ENCODE measurements at places on chromosomes 3 and 15.

GRCh38 chr15:34776606-34777105 is 18.7 kb downstream of the ACTC1 start:
- DNase-seq = no peak

GRCh38 chr3:18245721-18246120 is 179.4 kb downstream of the SATB1 start:
- no peak for DNase-seq

DNA sequence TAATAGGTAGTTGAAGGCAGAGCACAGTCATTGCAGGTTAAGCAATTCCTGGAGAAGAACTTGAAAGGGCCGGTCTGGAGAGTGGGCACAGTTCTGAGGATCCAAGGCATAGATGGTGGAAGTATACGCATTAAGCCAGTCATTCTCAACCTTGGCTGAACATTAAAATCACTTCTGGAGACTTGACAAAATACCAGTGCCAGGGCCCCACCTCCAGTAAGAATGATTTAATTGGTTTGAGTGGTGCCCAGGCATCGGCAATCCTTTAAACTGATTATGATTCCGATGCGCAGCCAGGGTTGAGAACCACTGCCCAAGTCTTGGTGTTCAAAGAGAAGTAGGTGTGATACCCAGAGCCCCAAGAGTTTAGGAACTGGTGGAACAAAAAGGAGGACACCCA is 6.9 kb upstream of the HOMER2 start:
- DNase-seq = no peak

DNA sequence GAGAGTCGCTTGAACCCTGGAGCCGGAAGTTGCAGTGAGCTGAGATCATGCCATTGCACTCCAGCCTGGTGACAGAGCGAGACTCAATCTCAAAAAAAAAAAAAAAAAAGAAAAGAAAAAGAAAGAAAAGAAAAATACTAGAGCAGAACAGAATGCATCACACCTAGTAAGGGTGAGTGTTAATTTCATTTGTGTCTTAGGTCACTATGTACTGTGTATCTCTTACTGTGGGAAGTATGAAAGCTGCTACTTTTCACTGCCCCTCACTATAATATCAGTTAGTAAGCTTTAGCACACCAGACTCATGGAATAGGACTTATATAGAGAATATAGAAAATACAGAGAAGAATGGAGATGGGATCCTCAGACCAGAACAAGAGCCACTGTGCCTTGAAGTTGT is 45.9 kb upstream of the RASA2 start:
- DNase-seq = no peak

GRCh38 chr15:48974882-48975281 is 11.2 kb upstream of the SHC4 start:
- no peak for DNase-seq

DNA sequence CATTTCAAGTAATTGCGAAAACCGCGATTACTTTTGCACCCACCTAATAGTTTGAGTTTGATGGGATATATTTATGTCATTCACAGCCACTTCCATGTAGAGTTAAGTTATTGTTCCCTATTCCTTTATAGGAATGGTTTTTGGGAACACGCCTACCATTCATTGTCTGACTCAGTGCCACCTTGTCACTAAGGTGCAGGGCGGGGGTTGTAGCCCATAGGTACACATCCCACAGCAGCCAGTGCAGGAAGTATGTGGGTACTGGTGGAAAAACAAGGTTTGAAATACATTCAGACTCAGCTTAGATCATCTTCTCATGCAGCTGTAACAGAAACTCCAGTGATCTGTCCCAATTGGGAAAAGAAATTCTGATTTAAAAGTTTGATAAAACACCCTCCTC is 48.2 kb upstream of the CFAP161 start:
- DNase-seq = no peak

GRCh38 chr15:69213786-69214185 is 53.4 kb downstream of the GLCE start:
- no peak for DNase-seq

DNA sequence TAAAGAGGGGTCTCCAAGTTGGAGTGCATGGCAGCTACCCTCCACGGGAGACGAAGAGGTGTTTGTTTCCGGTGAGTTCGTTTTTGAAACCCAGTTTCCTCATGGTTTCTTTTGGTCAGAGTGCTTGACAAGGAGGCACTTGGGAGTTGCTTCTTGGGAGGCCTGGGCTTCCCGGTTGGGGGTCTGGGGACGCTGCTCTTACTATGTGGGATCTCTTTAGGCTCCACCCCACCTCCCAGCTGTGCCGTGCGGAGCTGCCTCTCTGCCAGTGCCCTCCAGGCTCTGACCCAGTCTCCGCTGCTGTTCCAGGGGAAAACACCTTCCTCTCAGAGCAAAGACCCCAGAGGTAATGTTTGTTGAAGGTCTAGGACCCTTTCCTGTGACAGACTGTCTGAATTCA is 29.6 kb downstream of the KIF7 start:
- DNase-seq = no peak

- DNase-seq = no peak
Measured at GRCh38 chr3:62110443-62111225, 262.7 kb downstream of the FEZF2 start.

DNA sequence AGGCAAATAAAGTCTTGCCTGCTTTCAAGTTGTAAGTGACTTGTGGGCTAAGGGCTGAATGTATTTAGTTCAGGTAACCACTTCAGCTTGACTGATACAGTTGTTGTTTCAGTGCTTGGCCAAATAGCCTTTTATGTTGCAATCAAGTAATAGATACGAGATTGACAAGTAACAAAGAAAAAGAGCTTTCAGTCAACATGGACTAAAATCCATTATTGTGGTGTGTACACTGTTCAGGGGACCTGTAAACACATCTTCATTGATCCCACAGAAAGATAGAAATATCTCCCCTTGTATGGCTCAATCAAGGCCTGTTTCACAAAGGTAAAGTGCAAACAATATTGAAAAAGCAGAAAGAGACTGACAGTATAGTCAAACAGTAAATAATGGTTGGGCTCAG is 224.8 kb upstream of the TMCO5A start:
- DNase-seq = no peak

- DNase-seq = no peak
Measured at GRCh38 chr15:72353266-72353665, 22.5 kb downstream of the HEXA start.

- no peak for DNase-seq
Measured at GRCh38 chr3:42493126-42493797, 9.2 kb upstream of the VIPR1 start.

DNA sequence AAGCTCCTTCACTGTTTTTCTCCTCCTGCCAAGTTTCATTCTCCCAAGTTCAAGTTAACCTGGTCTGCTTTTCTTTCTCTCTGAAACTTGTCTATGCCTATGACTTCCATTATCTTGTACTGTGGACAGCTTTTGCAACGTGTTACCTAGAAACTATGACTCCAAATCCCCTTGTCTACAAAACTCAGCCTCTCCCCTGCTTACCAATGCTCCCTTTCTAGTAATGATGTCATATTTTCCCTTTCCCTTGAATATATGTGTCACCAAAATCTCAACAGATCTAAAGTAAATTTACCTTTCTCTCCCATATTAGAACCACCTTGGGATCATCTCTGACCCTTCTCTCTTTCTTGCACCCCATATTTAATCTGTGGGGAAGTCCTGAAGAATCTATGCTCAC is 10.5 kb upstream of the ABHD2 start:
- no peak for DNase-seq

- no peak for DNase-seq
Measured at GRCh38 chr15:69606144-69606543, 153.5 kb downstream of the RPLP1 start.

- DNase-seq = no peak
Measured at GRCh38 chr3:195808741-195809290, 2.9 kb downstream of the MUC4 start.

DNA sequence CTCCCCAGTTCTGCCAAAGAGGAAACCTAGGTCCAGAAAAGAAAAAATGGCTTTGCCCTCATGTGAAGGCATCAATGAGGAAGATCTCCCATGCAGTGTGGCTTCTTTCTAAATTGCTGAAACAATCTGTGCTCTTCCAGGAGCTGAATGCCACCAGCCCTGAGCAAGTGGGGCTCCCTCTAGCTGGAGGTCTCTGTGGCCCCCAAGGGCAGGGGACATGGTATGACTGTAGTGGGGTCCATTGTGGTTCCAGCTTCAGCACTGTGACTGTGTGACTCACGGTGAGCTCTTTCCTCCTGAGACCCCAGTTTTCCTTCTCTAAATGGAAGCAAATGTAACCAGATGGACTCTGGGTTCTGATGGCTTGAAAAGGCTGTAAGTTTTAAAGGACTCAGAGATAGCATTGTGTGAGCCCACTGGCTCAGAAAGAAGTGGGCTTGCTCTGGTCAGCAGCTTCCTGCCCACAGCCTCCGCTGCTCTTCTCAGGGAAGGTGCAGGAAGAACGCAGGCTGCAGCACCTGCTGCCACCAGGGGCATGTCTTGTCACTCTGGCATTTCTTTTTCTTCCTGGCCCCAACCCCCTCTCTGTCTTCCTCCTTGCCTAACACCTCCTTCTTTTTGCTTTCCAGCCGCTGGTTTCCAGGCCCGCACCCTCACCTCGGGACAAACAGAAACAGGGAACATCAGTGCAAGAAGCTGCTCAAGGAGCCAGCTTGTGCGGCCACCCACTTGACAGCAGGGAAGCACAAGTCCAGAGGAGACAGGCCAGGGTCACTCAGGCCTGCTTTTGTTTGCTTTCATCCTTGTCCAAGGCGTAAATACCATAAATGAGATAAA is 5.8 kb upstream of the CXCR6 start:
- no peak for DNase-seq

DNA sequence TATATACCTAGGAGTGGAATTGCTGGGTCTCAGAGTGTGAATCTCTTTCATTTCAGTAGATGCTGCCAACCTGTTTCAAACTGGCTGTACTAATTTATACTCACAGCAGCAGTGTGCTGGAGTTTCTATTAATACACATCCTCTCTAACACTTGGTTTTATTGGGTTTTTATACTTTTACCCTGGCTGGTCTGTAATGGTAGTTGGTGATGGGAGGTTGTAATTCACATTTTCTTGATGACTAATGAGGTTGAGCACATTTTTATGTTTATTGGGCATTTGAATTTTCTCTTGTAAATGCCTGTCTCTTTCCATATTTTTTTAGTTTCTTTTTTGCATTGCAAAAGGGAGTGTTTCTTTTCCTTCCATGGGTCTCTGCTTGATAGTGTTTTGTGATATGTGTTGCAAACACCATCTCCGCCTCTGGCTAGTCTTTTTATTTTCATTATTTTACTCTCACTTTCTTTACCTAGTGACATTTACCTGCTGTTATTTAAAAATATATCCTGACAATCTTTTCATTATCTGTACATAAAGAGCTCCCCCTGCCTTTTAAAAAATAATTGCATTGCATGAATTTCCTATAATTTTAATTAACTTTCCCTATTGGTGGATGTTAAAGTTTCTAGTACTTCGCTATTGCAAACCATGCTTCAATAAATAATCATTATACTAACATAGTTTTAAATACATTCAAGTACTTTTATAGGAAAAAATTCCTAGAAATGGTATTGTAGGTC is 49.0 kb upstream of the GCNT3 start:
- no peak for DNase-seq

DNA sequence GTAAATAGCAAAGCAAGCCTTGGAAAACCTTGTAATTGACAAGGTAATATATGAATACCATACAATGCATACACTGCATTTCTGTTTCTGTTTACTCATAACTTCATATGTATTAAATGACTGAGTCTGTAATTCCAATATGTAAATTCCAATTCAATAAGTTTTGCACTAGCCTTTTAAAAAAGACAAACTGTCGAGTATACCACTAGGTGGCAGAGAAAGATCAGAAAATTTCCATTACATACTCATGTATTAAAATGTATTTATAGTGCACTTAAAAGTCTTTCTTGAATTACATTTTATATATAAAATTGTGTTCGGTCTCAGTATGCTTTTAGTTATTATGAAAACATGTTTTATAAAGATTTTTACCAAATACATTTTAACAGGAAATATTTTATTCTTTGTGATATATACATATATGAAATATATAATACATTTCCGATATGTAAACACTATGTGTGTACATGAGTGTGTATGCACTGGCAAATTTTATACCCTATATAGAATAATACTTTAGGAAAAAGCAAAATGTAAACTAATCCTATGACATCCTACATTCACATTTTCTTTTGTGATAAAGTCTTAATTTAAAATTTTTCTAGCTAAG is 216.8 kb downstream of the VGLL3 start:
- peak; percentile 16 for DNase-seq

DNA sequence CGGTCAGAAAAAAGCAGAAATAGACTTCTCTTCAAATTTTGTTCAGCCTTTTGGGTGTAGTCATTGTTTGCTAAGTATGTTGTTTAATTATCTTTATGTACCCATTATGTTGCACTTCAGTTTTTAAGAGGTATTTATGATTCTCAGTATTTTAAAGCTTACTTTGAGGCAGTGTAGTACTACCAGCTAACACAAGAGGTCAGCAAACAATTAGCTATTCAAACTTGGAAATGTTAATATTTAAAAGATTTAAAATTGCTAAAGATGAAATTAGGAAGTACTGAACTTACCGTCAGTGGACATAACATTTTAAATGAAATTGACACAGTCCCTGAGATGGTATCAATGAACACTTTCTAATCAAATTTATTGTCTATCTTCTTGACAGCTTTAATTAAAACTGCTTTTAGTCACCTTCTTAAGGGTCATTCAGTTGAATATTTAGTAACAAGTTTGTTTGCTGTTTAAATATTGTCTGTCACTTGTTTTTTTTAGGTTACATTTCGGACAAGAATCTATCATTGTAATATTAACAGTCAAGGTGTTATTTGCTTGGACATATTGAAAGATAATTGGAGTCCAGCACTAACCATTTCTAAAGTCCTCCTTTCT is 28.1 kb downstream of the NKIRAS1 start:
- no peak for DNase-seq

- DNase-seq = no peak
Measured at GRCh38 chr3:134312072-134312872, 61.6 kb upstream of the RYK start.

GRCh38 chr3:12900885-12901411 is 59.6 kb upstream of the RPL32 start:
- no peak for DNase-seq

All from amniotic stem cell (primary cell).